ENCODE measurements at places on chromosomes 6 and 20. TPM values are rescaled to one million over a fixed set of nuclear protein-coding genes. Genes with fewer than 3 reads are reported as not detected.

GRCh38 chr20:8076306-8077136 lies 55.5 kb upstream of the PLCB1 start:
- DNase-seq = no peak

DNA sequence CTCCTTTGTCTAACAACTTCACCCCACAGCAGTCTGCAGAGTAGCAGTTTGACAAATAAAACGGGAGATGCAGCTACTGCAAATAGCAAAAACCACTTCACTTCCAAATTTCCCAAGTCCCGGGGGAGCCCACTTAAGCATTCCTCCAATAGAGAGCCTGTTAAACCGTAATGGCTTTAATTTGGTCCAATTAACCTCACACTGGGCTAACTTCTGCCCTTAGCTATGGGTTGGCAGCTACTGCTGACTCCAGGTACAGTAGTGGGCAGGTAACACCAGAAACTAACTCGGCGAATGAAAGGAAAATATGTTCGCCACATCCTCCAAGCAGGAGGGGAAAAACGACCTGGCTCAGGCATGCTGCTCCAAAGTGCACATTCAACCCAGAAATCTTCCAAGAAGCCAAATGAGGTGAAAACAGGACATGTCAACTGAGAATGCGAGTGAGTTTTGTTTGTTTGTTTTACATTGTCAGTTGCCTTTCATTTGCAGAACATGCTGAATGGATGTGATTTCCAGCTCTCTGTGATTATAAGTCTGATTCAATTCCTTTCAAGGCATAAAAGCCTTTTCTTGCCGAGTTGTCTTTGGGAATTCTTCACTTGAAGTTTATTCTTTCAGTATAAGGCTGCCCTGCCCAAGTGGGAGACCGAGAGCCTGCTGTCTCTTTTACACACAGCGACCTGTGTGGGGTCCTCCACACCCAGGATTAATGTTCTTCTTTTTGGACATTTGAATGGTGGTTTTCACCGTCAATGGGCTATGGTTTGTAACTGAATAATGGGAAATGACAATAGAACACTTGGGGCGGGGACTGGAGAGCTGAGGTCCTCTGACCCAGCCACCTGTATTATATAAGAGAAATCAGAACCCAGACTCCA lies 117.3 kb upstream of the ARMC2 start:
- DNase-seq = no peak

- DNase-seq = no peak
Measured at GRCh38 chr20:23215344-23215995, 129.3 kb upstream of the CD93 start.

DNA sequence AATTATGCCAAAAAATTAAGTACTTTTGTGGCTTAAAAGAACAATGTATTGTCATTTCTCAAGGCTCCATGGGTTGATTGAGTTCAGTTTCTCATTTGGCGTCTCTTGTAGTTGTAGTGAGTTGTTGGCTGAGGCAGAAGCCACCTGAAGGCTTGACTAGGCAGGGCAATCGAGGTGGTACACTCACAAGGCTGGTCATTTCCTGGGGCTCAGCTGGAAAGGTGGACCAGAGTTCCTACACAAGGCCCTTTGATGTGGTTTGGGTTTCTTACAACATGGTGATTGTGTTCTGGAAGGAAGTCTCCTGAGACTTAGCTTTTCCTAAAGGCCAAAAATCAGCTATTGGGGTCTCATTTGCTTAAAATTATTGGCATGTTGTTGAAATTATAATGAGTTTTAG lies 22.6 kb downstream of the MAS1 start:
- no peak for DNase-seq

DNA sequence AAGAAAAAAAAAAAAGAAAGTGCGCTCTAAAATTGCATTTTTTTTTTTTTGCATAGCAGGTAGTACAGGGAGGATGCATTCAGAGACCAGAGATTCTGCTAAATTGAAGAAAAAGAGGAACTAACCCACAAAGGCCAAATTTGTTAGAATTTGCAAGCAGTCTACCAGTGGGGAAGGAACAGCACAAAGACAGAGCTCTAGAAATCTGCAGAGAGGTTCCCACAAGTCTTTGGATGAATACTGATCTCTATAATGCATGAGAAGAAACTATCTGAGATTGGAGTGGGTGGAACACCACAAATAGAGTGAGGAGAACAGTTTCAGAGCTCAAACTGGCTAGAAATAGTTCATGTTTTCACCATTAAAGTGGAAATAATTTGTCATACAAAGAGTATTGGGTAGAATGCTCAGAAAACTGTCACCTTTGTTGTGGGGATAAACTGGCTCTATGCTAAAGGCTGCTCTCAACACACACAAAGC lies 79.6 kb upstream of the AHI1 start:
- DNase-seq = no peak

- no peak for DNase-seq
Measured at GRCh38 chr6:128899341-128900050, 16.6 kb downstream of the LAMA2 start.

DNA sequence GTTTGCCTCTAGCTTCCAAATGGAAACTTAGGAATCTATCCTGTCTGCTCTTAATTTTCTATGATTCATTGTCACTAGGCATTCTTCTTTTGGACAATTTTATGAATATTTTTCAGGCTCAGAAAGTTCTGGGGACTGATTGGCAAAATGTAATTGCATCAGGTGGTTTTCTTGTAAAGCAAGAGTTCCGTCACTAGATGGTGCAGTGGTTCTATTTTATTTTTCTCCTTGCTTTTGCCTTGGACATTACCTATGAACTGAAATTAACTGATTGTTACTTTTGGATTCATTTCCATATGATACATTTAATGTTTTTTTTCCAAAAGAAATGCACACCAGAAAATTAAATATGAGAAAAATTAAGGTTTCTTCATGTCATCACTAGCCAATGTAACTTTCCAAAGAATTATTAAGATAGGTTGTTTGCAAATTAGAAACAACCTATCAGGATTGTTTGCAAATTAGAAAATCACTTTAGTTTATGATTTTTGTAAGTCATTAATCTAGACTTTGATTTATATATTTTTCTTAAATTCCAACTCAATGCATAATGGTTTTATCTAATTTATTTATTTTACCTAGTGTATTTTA lies 48.0 kb downstream of the TMEM170B start:
- DNase-seq = no peak

Gene C2
- polyA plus RNA-seq = 84.0 TPM

Gene SLC25A27
- 19.1 TPM for polyA plus RNA-seq

Gene TP53TG5
- not detected for polyA plus RNA-seq

Gene NT5E
- polyA plus RNA-seq = 13.1 TPM

All from kidney (tissue), 22 donors.